NCI-H1417 (cell line): ENCODE measurements at places on chromosomes 3 and 15.

DNA sequence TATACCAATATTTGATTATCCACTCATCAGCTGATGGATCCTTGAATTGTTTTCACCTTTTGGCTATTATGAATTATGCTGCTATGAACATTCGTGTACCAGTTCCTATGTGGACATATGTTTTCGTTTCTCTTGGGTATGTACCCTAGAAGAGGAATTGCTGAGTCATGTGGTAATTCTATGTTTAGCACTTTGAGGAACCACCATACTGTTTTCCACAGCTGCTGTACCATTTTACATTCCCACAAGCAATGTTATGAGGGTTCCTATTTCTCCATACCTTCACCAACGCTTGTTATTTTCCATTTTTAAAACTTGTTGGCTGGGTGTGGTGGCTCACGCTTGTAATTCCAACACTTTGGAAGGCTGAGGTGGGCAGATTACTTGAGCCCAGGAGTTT lies 62.9 kb downstream of the RPLP1 start:
- DNase-seq: no peak

- DNase-seq: no peak
Measured at GRCh38 chr3:194269610-194270145, 81.5 kb downstream of the CPN2 start.

- DNase-seq: peak; percentile 80
Measured at GRCh38 chr15:33068511-33068990, 126.0 kb downstream of the FMN1 start.

DNA sequence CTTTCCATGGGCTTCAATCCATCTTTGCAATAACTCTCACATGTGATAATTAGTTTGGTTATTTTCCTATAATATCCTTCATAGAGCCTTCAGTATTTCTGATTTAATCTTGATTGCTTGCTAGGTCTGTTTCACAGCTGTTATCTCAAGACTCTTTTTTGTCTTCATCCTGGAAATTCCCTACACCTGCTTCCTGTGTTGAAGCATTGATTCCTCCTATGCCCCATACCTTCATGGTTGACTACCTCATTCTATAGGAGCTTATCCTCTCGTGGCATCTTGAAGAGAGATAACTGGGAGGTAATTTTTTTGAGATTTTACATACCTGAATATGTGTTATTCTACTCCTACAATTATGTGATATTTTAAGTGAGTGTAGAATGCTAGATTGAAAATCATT lies 26.7 kb downstream of the PIK3CA start:
- no peak for DNase-seq

DNA sequence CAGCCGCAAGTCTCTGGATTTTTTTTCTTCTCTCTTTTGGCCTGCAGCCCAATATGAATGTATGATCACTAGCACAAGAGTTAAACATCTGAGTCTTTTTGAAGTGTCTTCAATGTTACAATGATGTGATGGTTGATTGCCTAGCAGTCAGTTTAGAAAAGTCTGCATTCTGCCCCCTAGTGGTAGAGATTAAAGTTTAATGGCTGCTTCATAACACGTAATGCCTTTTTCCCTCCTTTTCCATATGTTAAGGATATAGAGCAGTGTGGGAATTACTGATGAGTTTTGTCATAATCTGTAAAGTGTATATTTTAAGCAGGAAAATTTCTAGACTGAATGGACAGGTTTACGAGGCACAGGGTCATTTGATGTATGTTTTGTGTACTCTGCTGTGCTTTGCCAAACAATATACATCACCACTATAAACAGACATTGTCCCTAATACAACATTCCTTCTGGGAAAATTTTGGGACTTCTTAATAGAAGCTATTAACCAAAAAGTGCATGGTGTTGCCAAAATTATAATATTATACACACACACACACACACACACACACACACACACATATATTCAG lies 1038.5 kb upstream of the NR2F2 start:
- no peak for DNase-seq

DNA sequence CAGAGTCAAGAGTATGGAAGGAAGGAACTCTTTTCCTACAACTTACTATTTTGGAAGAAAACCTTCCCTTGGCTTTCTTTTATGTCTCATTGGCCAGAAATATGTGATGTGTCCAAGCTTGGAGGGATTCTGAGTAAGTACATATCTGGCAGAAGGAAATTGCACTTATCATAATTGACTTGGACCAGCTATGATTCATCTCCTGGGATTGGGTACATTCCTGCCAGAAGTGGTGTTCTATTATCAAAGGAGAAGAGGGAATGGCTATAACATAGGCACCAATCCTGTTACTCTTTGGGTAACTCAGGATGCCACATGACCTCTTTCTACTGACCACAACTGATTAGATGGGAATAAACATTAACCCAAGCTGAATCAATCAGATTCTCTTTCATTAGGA lies 13.5 kb upstream of the DAZL start:
- no peak for DNase-seq

DNA sequence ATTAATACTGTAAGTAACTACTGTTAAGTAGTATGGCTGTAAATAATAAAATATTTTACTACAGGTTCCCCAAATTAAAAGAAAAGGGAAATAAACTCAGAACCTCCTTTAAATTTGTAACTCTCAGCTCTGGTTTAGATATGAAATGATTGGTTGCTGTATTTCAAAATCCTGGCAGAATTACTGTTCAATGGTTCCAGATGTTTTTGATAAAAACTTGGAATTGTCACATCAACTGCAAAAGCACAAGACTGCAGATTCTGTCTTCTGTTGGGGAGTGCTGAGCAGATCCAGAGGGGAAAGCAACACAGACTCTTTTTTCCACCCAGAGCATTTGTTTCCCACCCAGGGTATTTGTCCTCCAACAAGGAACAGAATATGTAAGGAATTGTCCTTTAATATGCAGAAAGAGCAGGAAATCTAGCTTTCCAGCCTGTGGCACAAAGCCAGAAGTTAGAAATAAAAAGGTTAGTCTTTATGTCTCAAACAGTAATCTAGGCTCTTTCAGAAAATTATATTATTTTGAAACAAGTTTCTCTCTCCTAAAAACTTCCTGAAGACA lies 178.1 kb downstream of the KLHL25 start:
- DNase-seq: no peak
